ENCODE measurements at places on chromosomes 1 and 21.

DNA sequence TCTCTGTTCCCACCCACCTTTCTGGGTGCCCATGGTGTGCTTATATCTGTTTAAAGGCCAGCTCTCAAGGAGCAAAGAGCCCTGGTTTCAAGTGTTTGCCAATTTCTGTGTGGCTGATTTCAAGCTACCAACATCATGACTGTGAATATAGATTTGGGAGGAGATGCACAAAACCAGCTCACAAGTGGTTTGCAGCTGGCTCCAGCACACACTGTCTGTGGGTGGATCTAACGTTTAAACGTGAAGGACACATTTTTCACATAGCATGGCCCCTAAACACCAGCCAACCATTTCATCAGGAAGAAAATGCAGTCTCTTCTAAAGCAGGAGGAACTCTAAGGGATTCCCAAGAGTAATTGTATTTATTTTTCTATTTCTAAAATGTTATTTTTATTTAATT lies 65.2 kb downstream of the FCRL5 start:
- DNase-seq: no peak

DNA sequence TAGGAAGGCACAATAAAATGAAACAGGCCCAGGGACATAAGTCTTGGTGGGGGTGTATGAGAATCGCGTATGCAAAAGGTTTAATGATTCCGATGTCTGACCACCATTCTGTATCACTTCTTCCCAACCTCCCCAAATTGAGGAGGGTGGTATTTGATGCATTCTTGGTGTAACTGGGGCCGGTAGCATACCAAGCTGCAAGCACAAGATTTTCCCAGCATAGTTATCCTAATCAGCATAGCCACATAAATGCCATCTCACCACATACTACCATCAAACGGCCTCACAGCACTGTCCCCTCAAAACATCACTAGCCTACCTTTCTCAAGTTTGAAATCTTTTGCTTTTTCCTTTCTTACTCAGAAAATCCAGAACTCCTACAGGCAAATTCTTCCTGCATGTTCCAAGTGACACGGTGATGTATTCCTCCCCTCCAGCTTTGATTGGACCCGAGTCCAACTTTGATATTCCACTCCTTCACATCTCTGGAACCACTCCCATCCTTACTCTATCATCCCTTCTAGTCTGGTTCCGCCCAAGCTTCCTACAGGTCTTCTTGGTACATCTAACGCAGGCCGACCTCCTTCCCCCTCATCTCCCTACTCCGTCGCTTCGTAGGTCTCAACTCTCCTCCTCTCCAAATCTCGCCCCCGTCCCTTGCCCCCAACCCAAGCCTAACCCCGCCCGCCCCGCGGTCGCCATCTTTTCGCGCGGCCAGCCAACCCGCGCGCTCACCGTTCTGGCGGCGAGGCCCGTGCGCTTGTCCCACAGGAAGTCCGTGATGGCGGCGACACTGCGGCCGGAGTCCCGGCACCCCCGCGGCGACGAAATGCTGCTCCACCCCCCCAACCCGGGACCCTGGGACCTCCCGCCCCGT lies 600 bp downstream of the CLK2 start:
- DNase-seq: no peak

DNA sequence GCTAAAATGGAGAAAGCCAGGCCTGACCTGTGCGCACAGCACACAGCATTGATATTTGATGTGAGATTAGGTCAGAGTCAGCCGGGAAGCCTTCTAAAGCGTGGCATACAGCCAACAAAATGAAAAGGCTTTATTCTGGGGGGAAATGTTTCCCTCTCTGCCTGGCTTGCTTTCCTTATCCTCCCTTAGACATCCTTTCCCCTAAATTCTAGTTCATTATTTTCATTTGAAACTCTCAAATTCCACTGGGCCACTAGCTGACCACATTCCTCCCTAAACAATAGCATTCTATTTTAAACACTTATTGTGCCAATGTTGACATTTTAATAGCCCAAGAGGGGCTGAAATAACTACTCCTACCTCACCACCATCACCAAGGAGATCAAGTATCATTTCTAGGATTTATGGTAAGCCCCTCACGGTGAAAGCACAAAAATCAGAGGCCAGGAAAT lies 49.4 kb downstream of the LEPR start:
- no peak for DNase-seq

- DNase-seq: no peak
Measured at GRCh38 chr1:5811419-5811818, 180.8 kb downstream of the NPHP4 start.

DNA sequence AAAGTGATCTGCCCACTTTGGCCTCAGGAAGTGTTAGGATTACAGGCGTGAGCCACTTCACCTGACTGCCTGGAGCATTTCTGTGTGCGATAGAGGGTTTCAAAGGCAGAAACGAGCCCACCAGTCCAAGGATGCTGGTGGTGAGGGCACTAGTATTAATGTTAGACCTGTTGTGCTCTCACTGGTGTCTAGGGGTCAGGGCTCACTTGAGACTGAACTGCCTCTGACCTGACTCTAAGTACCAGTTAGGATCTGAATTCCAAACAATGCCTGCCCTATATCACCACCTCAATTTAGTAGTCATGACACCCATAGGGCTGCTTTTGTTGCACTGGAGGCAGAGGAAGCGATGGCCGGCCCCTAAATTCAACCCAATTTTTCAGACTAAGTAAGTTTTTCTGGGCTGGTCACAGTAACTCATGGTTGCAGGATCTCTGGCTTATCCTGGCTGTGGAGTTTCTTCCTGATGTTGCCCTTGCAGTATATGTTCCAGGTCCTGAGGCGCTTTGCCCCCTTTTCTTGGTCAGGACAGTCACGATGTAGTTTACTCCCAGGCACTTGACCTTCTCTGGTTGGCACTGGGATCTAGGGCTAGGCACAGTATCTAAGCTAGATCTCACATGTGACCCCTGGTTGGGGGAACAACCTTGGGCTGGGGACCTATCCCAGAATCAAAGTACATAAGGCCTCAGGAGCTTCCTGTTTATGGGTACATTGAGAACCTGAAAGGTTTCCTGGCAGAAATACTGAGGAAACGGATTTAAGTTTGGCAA lies 4.5 kb downstream of the CCDC17 start:
- no peak for DNase-seq
